ENCODE measurements at places on chromosomes 3 and 15.

DNA sequence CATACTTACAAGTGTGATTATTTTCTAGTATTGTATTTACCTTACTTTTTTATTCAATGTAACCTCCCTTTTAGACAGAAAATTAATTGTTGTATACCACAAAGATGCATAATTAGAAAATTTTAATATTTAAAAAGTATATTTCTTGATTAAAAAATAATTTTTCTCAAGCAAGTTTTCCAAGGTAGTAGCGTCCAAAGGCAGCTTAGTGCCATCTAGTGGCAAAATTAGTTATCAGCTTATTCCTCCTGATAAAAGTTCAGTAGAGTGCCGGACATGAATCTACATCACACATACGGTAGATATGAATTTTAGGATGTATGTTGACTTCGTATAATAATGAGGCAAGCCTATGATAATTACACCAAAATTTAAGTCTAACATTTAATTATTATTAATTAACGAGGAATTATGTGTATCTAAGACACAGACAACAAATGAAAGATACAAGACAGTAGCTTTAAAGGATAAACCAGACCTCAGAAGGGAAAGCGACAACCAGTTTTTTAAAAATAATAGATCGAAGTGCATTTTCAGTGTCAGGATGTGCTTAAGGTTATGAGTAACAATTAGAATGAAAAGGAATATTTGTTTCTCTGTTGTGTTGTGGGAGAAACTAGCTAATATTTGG is 405.9 kb downstream of the ROBO1 start:
- H3K4me3 ChIP-seq = no peak overlapping the region
- DNase-seq = peak; percentile 69
- H3K27ac ChIP-seq = no peak overlapping the region
- no peaks in the 10 kb centered on the region for H3K36me3 ChIP-seq
- H3K4me1 ChIP-seq = no peaks in the 10 kb centered on the region

GRCh38 chr3:136343873-136344555 is 93.9 kb downstream of the PCCB start:
- H3K4me1 ChIP-seq = peaks cover 13% of the 10 kb centered on the region
- H3K4me3 ChIP-seq = no peak overlapping the region
- no peaks in the 10 kb centered on the region for H3K36me3 ChIP-seq
- DNase-seq = peak; percentile 90
- no peaks in the 10 kb centered on the region for H3K27me3 ChIP-seq

GRCh38 chr3:186843039-186843432 is 526 bp downstream of the ADIPOQ start:
- peaks cover 3% of the 10 kb centered on the region for H3K27me3 ChIP-seq
- H3K36me3 ChIP-seq = no peaks in the 10 kb centered on the region
- H3K4me3 ChIP-seq = no peak overlapping the region
- H3K4me1 ChIP-seq = peaks cover 6% of the 10 kb centered on the region

DNA sequence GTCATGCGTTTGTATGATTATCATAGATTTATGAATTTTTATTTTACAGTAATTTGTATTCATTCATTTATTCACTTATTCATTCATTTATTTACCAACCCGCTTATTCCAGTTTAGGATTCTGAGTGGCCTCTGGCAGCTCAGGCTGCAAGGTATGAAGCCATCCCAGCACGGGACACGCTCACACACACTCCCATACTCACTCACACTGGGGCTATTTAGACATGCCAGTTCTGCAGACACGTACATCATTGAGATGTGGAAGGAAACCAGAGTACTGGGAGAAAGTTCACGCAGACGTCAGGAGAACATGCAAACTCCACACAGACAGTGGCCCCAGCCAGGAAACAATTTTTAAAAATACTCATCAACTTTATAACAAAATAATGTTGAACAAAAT is 5.1 kb downstream of the CDIN1 start:
- H3K36me3 ChIP-seq = no peaks in the 10 kb centered on the region
- no peak for DNase-seq
- H3K4me1 ChIP-seq = peaks cover 8% of the 10 kb centered on the region

GRCh38 chr3:108441071-108441507 is 69.3 kb downstream of the MYH15 start:
- H3K36me3 ChIP-seq = no peaks in the 10 kb centered on the region
- H3K27ac ChIP-seq = no peak overlapping the region
- H3K27me3 ChIP-seq = no peaks in the 10 kb centered on the region
- no peaks in the 10 kb centered on the region for H3K4me1 ChIP-seq
- H3K4me3 ChIP-seq = no peak overlapping the region

GRCh38 chr3:69354948-69355347 is 30.9 kb downstream of the FRMD4B start:
- no peak for DNase-seq
- H3K4me1 ChIP-seq = no peaks in the 10 kb centered on the region
- no peaks in the 10 kb centered on the region for H3K36me3 ChIP-seq
- H3K4me3 ChIP-seq = no peak overlapping the region
- no peak overlapping the region for H3K27ac ChIP-seq
- H3K27me3 ChIP-seq = no peaks in the 10 kb centered on the region

Data from hepatocyte (in vitro differentiated cells).